ENCODE measurements at places on chromosomes 11 and 22.
A peak's percentile ranks its signal among the peaks of the same experiment; 100 is the strongest.

DNA sequence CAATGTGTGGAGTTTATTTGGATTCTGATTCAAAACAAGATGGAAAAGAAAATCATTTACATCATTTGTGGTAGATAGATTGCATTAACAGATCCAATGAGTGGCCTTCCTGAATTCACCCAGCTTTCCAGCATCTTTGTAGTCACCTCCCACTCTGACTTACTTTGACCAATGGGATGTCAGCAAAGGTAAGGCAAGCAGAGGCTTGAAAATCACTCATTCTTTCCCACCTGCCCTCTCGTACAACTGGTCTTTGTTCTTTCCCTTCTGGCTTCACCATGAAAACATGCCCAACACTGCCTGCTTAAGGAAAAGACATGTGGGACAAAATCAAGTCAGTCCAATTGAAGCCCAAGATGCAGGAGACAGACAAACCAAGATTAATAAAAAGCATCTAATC is 202.1 kb downstream of the TTC28 start:
- DNase-seq: no peak

GRCh38 chr11:33320814-33321330 is 63.7 kb downstream of the HIPK3 start:
- no peak for DNase-seq

- DNase-seq: no peak
Measured at GRCh38 chr11:47620836-47621378, 21.5 kb downstream of the MTCH2 start.

DNA sequence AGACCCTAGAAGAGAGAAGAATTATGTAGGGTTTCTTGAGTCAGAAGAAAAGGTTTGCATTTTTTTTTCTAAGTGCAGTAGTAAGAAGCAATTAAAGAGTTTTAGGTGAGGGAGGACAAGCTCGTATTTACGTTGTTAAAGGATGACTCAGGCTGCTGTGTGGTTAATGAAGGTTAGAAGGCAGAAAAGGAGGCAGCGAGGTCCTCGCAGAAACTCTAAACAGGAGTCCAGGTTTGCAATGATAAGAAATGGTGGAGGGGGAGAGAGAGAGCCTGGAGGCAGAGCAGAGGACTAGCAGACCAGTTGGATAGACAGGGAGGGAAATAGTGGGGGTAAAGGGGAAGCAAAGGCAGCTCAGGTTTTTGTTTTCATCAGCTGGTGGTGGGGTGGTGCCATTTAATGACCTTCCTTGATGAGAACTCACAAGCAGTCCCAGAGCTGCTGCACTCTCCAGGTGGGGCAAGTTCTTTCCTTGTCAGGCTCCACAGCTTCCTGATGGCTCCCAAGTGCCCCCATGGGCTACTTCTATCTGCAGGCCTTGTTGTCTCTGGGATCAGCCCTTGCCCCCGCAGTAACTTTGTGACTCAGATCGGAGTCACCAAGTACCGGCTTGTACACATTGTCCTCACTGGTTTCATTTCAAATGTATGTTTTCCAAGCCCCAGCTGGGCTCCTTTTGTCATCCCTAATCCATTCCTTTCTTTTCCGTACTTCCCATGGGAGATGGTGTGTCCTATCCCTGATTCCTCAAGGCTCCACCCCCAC is 8.3 kb upstream of the INSC start:
- DNase-seq: no peak

- DNase-seq: no peak
Measured at GRCh38 chr11:11605821-11606450, 15.9 kb downstream of the GALNT18 start.

DNA sequence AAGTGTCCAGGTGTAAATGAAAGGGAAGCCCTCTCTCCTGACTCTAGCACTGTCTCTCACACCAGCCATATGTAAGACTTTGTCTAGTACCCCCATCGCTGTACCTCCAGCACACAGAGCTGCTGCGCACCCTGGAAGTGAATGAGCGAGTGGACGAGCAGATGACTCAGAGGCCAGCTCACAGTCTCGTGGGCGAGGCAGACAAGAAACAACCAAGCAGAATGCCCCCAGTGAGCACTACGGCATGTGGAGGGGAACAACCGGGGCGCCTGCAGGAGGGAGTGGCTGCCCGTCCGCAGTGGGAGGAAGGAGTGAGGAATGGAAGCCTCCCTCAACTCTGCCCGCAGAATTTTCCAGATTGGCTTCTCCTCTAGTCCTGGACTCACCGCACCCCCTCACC is 46.4 kb downstream of the MCM5 start:
- no peak for DNase-seq

DNA sequence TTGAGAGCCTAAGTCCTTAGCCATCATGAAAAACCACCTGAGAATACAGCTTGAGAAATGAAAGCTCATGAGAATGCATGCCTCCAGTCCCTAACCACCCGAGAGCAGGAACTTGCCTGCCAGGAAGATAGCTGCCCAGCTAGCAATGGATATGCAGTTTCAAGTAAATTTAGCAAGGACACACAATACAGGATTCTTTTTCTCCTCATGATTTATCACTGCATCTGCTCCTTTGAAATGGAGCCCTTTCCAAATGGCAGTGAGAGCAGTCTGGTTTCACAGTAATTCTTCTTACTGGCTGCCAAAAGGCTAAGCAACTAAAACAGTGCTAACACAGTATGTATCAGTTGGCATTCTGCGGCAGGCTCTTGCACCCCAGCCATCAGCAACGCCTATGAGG is 109.9 kb downstream of the MICAL3 start:
- DNase-seq: no peak

DNA sequence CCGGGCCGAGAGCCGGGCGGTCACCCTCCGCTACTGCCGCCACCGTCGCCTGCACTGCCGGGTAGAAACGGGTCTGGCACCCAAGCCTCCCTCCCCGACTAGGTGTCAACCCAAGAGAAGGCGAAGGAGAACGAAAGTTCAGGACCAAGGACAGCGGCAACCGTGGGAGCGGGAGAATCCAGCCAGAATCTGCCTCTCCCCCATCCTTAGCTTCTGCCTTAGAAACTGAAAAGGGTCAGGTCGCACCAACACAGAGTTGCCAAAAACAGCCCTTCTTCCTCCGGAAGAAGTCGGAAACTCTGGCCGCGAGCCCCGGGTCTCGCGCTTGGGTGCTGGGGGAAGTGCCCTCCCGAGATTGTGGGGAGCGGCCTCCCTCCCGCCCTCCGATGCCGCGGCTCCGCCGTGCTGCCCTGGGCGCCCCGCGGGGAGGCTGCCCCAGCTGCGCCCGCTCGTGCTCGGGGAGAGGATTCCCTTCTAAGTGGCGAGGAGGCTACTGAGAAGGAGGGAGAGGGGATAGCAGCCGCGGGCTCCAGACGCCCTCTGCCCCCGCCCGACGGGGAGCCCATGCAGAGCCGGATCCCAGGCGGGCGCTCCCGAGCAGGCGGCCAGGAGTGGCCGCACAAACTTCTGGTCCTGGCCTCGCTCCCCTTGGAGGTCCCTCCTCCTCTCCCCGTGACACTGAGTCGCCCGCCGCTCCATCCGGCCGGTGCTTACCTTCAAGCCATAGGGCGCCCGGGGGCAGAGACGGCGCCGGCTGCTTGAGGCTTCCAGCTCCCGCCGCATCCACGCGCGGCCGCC is 637 bp downstream of the DRD2 start:
- DNase-seq: peak; percentile 82

- DNase-seq: no peak
Measured at GRCh38 chr11:125207866-125208425, 43.4 kb downstream of the PKNOX2 start.

GRCh38 chr11:74020539-74020938 is 11.7 kb upstream of the UCP3 start:
- DNase-seq: no peak

GRCh38 chr11:93528252-93528651 is 14.9 kb downstream of the SMCO4 start:
- no peak for DNase-seq

DNA sequence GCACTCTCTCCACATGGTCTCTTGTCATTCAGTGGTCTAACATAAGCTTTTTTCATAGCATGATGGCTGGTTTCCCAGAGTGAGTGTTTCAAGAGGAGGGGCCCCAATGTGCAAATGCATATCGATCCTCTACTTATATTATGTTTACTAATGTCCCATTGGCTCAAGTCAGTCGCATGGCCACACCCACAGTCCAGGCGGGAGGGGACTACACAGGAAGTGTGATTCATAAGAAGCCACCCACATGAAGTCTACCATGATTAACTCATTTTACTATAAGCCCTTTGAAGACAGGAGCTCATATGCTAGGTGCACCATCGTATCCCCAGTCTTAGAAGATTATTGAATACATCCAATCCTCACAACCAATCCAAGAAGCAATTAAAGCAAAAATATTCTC is 89.5 kb upstream of the ISX start:
- no peak for DNase-seq

DNA sequence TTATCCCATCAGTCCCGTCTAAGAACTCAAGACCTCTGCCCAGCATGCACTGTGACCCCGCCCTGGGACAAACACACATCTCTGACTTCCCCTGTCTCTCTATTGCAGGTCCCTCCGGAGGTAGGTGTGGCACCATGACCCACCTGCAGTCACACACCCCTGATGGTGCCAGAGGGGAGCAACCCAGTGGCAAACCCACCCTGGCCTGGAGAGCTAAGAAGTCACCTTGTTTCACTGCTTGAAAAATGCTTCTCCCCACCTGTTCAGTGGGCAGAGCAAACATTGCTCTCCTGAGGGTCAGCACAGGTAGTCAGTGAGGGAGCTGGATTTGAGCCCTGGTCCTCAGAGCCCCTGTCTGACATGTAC is 23.9 kb downstream of the CAPN1 start:
- DNase-seq: no peak

DNA sequence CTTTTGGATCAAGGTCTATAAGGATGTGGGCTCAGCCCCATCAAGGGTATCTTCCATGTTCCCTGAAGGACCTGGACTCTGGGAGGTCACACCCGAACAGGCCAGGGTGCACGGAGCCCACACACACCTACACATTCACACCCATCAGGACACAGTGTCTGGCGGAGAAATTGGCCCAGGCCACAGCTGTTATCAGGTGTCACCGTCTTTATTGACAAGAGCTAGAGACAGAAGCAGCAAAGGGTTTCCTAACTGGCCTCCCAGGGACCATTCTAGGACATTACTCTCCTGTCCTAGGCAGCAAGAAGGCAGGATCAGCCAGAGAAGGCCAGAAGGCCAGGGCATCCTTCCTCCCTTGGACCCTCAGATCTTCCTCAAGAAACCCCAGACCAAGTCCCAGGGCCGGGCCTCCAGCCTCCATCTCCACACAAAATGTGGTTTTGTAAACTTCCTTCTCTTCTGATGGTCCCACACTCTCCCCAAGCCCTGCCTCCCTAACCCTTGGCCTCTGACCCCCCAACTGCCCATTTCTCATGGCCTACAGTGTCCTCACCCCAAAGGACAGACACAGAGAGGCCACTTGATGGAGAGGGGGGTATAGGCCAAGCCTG is 8.1 kb downstream of the SSTR3 start:
- DNase-seq: no peak

- no peak for DNase-seq
Measured at GRCh38 chr11:26953770-26954392, 40.0 kb upstream of the FIBIN start.

DNA sequence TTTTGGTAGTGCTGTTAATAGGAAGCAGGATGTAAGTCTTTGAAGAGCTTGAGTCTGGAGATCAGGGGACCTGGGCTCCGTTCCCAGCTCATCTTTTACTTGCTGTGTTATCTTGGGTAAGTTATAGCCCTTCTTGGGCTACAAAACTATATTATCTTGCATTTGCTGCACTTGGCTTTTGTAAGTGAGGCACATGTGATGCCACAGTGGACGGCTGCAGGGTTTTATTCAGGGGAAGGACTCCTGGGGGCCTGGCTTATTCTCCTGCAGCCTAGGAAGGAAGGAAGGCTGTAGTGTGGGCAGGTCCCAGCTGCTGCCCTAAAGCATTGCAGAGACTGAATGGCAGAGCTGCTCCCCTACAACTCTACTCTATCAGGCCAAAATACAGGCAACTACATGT is 6.4 kb downstream of the CD82 start:
- DNase-seq: no peak

GRCh38 chr22:33625959-33626358 is 294.3 kb downstream of the LARGE1 start:
- DNase-seq: no peak

GRCh38 chr11:33086017-33086416 is 46.6 kb downstream of the TCP11L1 start:
- DNase-seq: no peak

GRCh38 chr11:92681586-92681985 is 287.9 kb upstream of the MTNR1B start:
- DNase-seq: no peak

GRCh38 chr11:65685981-65686380 is 23.3 kb upstream of the RELA start:
- no peak for DNase-seq

DNA sequence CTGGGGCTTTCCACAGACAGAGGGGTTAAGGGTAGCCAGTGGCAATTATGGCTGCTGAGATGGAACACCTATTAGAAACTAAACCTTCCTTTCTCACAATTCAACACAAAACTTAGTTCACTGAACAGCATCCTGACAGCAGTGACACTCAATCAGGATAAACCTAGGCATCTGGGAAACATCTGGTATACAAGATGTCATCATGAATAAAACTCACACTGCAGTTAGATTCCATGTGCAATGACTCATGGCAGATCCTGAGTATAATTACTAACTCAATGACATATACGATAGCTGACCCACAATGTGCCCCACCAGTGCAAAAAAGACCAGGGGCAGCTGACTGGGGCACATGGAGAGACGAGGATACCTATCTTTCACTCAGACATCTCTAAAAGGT is 17.7 kb downstream of the RBFOX2 start:
- DNase-seq: no peak

- DNase-seq: no peak
Measured at GRCh38 chr22:47167056-47167455, 404.6 kb downstream of the TBC1D22A start.

GRCh38 chr11:75313513-75314272 is 37.8 kb downstream of the ARRB1 start:
- DNase-seq: no peak

- DNase-seq: no peak
Measured at GRCh38 chr22:24753914-24754313, 20.6 kb downstream of the PIWIL3 start.

DNA sequence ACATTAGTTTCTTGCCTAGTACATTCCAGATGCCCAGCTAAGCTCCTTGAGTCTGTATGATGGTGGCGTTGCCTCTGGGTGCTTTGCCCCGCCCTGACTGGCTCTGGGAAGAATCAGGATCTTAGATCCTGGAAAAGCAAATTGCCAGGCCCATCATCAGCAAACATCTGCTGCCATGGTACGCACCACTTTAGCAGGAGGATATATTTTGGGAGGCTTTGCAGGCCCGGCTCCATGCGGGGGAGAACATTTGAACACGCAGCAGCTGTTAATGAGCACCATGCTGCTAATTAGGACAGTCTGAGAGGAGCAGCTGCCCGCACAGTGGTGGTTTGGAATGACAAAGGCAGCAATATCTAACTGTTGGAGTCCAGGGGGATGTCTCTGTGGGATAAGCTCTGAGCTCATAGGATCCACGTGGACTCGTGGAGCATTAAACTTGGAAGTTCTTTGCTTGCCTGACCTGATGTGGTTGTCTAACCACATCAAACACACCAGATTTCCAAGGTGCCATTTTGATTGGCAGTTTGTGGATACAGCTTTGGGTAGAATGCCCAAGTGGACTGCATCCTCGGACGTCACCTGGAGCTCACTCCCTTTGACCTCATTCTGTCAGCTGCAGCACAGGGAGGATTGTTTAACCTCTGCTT is 217.0 kb upstream of the ZBED5 start:
- DNase-seq: no peak

Data from activated CD8-positive, alpha-beta memory T cell treated with anti-CD3 and anti-CD28 coated beads, Interleukin-2, amount 10 ng/mL, durations not matched to agents 7 days and 5 days (primary cell).